Activated T-helper 2 cell treated with anti-CD3 and anti-CD28 coated beads, Interferon-gamma antibody, Interleukin-2, Interleukin-4, amounts not matched to agents 10 μg/mL and 5 μg/mL and 100 μg/mL, durations not matched to agents 14 hours and 24 hours and 36 hours (primary cell): ENCODE measurements at places on chromosomes 1 and 21. TPM values are rescaled to one million over a fixed set of nuclear protein-coding genes. Genes with fewer than 3 reads are reported as not detected.

The GPATCH2 gene
- 8.9 and 10.7 TPM in 2 replicates for total RNA-seq

The CFAP298 gene
- 44.5 and 48.6 TPM in 2 replicates for total RNA-seq

The SAMD11 gene
- total RNA-seq = not detected in 2 replicates

The PROK1 gene
- not detected in 2 replicates for total RNA-seq

The BSND gene
- not detected in 2 replicates for total RNA-seq

The CRABP2 gene
- 1.0 and 1.1 TPM in 2 replicates for total RNA-seq

DNA sequence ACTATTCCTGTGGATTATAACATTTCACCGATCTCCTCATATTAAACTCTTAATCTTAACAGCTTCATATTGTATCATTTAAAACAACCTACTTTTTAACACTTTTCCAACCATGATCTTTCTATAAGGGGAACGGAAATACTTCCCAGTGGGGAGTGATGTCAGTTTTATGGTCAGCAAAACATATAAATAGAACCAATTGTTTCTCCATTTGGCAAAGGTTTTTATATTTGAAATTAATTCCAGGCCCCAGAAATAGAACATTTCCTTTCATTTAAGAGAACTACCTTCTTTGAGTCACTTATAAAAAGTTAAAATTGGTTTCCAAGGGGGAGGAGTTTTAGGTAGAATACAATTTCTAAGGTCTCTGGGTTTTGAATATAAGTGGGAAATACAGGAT, 189.6 kb downstream of the TGFBR3 start:
- DNase-seq = no peak

- no peak for DNase-seq
Observed at GRCh38 chr21:39316729-39317128, 3.3 kb upstream of the BRWD1 start.

GRCh38 chr1:7008975-7009740, 223.9 kb downstream of the CAMTA1 start:
- no peak for DNase-seq

GRCh38 chr21:39004634-39005501, 178.4 kb downstream of the PSMG1 start:
- no peak for DNase-seq

DNA sequence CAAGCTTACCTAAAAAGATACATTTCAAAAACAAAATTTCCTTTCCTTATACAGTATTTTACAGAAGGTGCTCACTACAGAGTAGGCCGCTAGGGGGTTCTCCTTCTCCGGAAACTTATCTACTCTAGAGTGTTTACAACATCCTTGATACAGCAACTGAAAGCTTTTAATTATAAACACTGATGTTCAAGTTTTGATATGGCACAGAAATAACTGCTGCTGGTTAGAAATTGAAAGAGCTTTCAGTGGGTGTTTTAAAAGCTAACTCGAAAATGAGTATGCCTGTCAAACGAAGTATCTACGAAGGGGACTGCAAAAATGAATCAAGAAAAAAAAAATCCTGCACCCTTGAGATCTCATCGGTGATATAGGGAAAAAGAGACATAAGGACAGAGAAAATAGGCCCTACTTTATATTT, 1.0 kb downstream of the YOD1 start:
- DNase-seq = no peak

- DNase-seq = no peak
Observed at GRCh38 chr1:51877434-51878307, 856 bp downstream of the NRDC start.

GRCh38 chr1:224014330-224014649, 99.6 kb upstream of the FBXO28 start:
- DNase-seq = no peak

DNA sequence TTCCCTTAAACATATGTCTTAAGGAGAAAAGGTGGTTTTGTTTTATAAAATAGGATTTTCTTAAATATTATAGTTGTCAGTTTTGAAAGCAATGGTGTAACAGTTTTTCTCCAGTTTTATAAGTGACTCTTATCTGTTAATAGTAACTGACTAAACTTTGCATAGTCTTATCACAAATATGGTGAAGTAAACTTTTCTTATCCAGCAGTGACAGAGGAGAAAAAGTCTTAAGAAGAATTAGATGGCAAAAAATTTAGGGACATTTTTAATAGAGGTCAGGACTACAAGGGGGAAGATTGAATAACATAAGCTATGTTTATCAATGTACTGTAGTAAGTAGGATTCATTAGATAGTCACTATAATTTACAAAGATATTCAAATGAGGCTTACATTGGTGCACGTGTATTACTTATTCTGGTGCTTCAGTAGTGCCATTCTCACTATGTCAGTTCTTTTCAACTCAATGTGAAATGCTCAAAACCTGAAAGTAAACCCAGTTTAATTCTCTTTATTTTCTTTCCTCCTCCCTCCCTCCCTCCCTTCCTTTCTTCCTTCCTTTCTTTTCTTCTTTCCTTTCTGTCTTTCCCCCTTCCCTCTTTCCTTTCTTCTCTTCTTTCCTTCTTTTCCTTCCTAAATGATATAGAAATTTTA, 26.1 kb downstream of the F3 start:
- no peak for DNase-seq

GRCh38 chr1:68725001-68725752, 228.3 kb upstream of the DEPDC1 start:
- DNase-seq = no peak

DNA sequence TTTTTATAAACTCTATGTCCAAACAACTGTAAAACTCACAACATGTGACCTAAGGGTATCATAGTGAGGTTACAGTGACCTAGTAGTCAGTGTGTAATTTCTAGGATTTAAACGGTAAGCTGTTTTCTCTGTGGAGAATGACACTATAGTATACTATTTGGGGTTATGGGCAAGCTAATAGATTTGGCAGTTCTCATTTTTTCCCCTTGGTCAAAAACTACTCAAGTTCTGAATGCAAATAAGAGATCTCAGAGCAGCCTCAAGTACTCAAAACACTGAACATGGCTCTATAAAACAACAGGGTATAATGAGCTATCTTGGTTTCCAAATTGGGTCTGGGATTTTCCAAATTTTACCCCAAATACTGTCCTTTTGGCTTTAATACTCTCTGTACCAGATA, 88.5 kb upstream of the HMCN1 start:
- no peak for DNase-seq

- DNase-seq = no peak
Observed at GRCh38 chr1:190367200-190367599, 110.5 kb downstream of the BRINP3 start.

DNA sequence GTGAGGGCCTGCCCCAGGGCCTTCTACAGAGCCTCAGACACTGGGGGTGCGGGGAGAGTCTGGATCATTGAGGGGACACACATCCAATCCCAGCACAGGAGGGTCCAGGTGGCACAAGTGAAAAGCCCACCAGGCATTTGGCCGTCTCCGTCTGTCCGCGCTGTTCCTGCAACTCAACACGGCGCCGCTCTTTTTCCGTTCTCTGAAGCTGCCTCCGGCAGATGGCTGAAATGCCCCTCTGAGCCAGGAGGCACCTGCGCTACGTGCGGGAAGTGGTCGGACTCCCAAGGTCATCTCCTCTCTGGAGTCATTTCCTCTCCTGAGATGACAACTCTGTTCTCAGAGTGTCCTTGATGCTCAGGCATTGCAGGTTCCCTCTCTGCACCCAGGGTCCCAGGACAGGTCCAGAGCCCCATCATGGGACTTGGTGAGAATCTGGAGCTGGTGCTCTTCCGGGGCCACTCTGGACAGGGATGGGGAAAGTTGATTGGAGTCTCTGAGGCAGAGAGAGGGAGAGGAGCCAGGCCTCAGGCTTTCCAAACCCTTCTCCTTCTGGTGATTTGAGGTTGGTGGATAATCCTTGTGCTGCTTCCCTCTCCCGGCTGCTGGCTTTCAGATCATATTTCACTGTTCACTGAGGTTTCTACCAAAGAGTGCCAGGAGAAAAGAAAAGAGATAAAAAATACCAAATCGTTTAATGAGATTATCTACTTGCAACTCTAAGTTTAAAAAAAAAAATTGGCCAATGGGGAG, 14.0 kb upstream of the MIXL1 start:
- no peak for DNase-seq

GRCh38 chr21:33249331-33250002, 16.7 kb upstream of the IL10RB start:
- no peak for DNase-seq

DNA sequence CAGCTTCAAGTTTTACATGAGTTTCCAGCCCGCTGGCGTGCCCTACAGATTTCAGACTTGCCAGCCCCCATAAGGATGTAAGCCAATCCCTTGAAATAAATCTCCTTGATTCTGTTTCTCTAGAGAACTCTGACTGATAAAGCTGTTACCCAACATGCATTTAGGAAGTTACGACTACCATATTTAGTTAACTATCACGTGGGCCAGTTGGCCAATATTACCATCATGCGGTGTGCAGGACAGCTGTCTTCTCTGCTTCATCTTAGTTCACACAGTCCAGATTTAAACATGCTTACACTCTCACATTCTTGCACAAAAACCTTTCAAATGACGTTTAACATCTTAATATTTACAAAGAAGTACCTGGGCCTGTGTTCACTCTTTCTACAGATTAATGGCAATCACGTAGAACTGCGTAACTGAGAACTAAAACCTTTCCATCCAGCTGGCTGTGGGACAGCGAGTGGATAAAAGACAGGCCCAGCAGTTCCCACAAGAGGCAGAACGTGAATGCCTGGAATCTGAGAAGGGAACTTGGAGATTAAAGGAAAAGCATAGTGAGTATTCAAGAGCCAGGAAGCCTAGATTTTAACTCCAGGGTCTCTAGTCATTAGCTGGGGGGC, 20.8 kb downstream of the FAM177B start:
- DNase-seq = no peak

DNA sequence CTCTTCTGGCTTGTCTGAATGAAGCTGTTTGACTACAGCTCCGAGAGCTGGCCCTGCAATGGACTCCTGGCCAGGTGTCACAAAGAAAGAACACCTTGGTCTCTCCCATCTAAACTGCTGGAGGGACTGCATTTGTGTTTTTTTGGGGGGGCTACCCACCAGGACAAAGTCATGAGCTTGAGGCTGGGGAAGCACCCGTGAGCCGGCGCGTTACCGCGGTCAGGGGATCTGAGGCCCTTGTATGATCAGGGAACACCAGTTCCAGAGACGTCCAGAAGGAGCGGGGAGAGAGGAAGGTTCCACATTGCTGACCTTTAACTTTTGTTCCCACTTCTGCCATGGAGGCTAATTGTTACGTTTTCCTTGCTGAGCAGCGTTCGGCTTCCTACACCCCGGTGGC, 84.5 kb upstream of the C1orf174 start:
- DNase-seq = no peak

DNA sequence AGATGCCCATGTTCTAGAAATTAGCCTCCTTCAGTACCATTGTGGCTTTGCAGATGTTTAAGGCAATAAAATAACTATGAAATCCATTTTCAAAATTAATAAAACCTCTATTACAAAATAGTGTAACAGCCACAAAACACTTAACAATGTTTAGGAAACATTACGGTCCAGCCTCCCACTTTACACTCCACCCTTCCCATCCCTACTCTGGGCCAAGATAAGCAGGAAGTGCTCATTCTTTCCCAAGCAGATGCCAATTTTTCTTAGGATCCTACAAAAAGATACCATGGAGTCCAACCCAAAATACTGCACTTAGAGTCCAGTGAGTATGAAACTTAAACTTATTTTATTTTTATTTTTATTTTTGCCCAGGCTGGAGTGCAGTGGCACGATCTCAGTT, 150.8 kb downstream of the NR5A2 start:
- DNase-seq = no peak

DNA sequence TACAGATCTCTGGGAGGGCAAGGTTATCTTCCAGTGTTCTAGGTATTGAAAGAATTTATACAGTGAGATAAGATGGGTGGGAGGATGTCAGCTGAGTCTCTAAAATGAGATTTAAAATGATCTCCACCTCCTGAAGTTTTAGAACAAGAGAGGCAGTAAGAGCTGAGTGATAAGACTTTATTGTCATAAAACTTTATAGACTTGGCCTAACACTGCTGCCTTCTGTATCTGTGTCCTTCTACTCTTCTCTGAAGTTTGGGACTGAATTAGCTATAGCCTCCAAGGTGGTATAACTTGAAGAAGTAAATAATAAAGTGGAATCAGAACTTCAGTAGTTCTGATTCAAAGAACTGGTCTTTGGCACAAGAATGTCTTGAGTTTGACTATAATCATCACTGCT, 48.3 kb downstream of the SUCO start:
- no peak for DNase-seq

- no peak for DNase-seq
Observed at GRCh38 chr1:40310983-40311642, 6.0 kb downstream of the COL9A2 start.

DNA sequence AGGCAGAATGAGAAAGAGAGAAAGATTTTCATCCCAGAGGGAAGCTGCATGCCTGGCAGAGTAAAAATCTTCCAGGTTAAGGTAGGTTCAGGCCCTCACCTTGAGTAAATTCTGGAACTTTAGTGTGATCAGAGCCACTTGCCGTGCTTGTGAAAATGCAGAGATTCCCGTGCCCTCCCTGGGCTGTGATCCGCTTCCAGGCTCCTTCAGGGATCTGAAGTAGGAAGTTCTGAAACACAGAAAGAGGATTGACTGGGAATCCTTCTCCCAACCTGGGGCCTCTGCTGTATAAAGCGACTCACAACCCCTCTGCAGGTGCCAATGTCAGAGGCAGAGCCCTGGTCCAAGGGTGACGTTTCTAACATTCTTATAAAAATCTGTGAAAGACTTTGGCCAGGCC, 26.6 kb downstream of the NUAK2 start:
- no peak for DNase-seq

DNA sequence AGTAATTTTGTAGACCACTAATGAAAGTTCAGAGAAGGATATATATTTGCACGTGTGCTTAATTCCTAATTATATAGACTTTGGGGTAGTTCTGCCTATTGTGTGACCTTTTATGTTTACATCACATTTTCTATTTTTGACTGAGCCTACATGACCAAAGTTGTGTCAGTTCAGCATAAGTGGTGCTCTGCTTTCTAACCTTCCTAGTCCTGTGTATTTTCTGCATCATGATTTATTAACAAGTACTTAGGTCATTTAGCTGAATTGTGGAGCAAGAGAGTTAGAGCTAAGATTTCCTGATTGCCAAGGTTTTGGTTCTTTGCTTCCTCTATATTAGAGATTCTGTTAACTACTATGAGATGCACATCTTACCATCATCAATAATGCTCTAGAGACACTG, 176.0 kb downstream of the C1orf21 start:
- no peak for DNase-seq
